Stimulated activated CD8-positive, alpha-beta memory T cell treated with anti-CD3 and anti-CD28 coated beads, Interleukin-4, amount 100 ng/mL, for 24 hours (primary cell): ENCODE measurements at places on chromosomes 12 and 14.

GRCh38 chr14:81555684-81556083 lies 22.0 kb upstream of the SEL1L start:
- DNase-seq, result no peak

DNA sequence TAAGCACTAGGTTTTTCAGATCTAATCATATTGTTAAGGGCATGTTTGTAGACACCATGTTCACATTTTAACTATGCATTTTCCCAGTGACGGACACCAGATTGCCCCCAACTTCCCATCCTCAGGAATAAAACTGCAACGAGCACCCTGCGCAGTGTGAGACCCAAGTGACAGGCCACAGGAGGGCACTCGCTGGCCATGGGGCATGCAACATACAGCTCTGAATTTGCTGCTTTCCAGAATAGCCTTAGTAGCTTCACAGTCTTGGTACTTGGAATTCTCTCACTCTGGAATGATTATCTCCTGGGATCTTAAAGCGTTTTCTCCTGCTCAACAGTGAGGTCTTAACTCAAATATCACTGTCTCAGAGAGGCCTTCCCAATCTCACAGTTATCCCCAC lies 972 bp upstream of the DDX47 start:
- DNase-seq, result no peak

DNA sequence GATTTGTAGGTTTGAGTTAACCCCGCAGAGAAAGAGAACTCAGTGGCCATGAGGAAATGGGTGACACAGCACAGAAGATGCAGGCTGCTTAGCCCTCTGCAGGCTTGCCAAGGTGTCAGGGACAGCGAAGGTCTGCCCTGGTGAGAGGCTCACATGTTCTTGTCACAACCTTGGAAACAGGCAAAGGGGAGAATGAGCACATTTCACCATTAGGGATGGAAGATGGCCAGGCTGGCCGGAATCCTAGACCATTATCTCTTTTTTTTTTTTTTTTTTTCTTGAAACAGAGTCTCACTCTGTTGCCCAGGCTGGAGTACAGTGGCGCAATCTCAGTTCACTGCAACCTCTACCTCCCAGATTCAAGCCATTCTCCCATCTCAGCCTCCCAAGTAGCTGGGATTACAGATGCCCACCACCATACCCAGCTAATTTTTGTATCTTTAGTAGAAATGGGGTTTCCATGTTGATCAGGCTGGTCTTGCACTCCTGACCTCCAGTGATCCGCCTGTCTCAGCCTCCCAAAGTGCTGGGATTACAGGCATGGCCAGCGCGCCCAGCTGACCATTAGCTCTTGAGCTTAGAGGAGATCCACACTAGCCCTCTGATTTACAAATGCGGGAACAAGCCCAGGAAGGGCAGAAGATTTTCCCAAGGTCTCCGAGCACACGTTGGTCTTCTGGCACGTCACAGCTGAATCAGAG lies 34.6 kb downstream of the LTBP2 start:
- DNase-seq, result no peak

GRCh38 chr12:5733136-5733755 lies 211.8 kb downstream of the ANO2 start:
- no peak for DNase-seq

GRCh38 chr12:98538031-98538430 lies 22.6 kb downstream of the TMPO start:
- DNase-seq, result no peak

DNA sequence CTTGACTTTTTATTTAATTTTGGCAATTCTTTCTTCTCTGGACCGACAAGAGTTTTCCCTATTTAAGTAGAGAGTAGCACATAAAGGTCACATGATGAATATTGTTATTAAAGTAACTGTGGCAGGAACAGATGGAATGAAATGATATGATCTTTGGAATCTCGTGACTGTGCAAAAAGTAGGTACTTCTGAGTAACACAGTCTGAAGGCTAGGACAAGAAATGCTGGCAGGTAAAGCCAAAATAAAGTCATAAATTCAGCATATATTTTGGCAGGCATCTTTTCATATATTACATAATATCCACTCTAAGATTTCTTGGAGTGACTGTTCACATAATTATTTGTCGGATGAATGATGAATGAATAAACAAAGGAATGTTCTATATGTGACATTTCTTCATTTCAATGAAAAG lies 121.4 kb downstream of the EFCAB11 start:
- DNase-seq, result no peak

- DNase-seq, result no peak
Measured at GRCh38 chr12:66603981-66604479, 74.8 kb downstream of the GRIP1 start.

GRCh38 chr12:120109570-120110267 lies 6.8 kb downstream of the RAB35 start:
- DNase-seq, result no peak

GRCh38 chr12:109998241-109998903 lies 858 bp upstream of the ANKRD13A start:
- DNase-seq, result no peak

DNA sequence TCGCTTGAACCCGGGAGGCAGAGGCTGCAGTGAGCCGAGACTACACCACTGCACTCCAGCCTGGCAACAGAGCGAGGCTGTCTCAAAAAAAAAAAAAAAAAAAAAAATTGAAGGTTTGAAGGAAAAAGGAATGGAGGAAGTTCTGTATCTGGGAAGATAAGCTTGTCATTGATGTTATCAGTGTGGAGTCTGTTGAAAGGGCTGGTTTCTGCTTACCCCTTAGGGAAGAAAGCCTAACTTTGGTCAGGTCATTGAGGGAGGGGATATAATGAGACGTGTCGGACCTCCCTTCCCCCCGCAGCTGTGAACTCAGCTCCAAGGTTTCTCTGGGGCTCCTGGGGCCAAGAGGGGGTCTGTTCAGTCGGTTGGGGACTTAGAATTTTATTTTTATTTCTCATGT lies 16.4 kb downstream of the DAO start:
- DNase-seq, result no peak
